ENCODE measurements at places on chromosomes 7 and 10.
A peak's percentile ranks its signal among the peaks of the same experiment; 100 is the strongest.

DNA sequence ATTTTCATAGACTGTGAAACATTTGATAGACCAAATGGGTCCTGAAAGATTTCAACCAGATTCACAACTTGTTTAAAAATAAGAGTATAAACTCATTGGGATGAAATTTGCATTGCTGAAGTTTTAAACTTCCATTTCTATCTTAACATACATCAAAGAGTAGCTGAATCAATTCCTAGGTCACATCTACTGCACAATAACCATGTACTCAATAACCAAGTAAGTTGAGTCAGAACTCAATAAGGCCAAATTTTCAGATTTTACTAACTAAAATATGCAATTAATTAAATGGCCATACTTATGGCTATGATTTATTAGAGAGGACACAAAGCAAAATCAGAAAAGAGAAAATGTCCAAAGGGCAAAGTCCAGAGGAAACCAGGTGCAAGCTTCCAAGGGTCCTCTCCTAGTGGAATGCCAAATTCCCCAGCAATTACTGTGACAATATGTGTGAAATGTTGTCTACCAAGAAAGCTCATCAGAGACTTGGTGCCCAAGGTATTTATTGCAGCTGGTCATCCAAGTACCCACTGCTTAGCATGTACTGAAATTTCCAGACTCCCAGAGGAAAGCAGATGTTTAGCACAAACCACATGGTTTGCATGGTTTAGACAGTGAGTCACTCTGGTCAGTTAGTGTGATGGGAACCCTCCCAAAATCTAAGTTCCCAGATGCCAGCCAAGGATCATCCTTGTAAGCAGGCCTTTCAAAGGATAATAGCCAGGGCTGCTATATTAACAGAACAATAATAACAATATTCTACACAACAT, 238.9 kb downstream of the IPMK start:
- DNase-seq: no peak

- DNase-seq: no peak
Measured at GRCh38 chr7:11231190-11231589, 257.5 kb downstream of the PHF14 start.

GRCh38 chr7:2955269-2955668, 88.4 kb downstream of the CARD11 start:
- no peak for DNase-seq

GRCh38 chr10:132449051-132449810, 52.2 kb downstream of the PWWP2B start:
- no peak for DNase-seq

DNA sequence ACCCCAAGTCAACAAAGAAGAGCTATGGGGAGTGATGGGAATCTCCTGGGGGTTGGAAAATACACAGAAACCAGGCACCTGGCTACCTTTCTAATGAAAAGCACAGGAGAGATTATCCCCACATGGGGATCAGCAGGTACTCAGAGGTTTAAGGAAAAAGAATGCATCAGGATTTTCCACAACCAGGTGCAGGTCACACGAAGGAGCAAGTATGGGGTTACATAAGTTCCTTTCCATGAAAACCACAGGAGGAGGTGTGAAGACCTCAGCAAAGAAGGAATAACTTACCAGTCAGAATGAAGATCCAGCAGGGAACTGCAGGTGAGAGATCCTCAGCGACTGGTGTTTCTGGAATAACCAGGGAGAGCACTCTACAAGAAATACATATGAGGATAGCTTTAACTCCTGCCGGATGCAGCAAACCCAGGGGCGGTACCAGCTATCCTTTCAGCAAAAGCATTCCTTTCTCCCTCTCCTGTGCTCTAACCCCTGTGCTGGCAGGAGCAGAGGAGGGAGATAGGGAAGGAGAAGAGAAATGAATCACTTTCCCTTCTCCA, 116.7 kb upstream of the TMEM106B start:
- no peak for DNase-seq

DNA sequence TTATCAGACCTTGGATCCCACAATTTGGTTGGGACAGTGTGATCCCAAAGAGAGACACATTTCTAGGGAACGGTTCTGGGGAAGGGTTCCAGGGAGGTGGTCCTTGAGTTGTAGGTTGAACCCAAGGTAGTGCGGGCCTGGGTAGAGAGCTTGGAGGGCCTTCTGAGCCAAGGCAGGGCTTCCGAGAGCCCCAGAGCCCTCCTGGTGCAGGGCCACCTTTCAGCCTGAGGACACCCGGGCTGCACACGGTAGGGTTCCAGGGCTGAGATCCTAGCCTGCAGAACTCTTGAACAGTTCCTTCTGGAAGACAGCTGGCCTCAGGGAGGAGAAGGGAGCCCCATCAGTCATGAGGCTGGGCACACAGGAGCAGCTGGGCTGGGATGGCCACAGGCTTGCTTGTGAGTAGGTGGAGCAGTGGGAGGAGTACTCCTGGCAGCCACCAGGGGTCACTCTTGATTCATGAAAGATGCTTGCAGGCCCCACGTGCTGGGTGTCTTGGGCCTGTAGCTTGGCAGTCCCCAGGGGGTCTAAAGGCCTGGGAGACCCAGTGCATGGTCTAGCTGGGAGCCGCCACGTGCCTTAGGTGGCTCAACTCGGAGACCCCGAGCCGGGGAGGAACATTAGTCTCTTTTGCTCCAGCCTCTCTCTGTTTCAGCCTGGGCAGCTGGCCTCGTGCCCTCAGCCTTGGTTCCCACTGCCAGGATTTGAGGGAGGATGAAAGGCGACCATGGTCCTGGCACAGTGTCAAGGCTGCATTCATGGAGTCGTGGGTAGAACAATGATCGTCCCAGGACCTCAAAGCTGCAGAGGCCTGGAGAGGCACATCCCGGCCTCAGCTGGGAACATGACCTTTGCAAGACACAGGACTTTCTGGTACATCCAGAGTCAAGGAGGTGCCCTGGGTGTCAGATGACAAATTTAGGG, 381.6 kb downstream of the TYW1 start:
- no peak for DNase-seq

DNA sequence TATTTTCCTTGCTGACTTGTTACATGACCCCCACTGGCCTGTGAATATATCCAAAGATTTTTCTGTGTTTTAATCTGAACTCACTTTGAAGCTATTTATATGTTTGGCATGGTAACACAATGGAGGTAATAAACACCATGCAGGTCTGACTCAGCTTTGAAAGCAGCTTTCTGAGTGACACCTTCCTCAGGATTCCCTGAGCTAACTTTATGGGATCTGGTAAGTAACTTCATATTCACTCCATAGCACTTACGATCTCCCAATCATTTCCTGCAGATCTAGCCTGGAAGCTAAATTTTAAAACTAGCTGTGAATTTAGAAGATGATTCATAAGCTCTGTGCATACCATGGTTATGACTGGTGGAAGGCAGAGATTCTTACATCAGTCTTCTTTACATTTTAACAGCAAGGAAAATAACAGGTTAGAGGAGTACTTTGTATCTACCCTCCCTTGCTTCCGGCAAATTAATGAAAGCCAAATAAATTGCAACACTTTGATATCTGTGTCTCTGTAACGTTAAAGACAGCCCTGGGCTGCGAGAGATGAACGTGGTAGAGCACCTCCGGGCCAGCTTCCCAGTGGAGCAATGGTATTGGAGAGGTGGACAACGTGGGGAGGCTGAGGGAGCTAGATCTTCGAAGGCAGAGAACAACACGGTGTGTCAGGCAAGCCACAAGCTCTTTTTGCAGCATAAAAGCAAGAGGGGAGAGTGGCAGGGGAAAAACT, 170.2 kb upstream of the KLF14 start:
- DNase-seq: no peak

DNA sequence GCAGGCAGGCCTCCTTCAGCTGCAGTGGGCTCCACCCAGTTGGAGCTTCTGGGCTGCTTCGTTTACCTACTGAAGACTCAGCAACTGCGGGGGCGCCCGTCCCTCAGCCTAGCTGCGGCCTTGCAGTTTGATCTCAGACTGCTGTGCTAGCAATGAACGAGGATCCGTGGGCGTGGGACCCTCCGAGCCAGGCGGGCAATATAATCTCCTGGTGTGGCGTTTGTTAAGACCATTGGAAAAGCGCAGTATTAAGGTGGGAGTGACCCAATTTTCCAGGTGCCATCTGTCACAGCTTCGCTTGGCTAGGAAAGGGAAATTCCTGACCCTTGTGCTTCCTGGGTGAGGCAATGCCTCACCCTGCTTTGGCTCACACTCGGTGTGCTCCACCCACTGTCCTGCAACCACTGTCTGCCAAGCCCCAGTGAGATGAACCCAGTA, 159.2 kb upstream of the FOXP2 start:
- DNase-seq: no peak

- DNase-seq: no peak
Measured at GRCh38 chr7:123492485-123492884, 41.9 kb downstream of the IQUB start.

DNA sequence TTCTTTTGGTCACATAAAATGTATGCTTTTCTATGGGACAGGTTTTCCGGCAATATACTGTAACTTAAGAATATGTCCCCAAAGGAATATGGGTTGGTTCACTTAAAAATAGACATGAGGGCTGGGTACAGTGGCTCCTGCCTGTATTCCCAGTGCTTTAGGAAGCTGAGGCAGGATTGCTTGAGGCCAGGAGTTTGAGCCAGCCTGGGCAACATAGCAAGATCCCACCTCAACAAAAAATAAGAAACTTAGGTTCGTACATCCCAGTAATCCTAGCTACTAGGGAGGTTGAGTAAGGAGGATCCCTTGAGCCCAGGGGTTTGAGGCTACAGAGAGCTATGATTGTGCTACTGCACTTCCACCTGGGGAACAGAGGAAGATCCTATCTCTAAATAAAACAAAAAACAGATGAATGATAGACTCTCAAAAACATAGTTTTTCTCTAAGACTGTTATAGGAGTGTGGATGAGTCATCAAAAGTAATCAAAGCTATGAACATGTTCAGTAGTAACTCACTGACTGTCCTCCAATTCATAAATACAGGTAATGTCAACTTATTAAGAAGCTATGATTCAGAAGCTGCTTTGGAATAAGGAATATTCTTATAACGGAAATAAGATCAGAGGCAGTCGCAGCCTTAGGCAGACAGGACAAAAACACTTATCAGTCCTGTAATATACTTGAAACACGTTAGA, 2.6 kb upstream of the SEC31B start:
- no peak for DNase-seq

- no peak for DNase-seq
Measured at GRCh38 chr7:114916261-114916892, 5.5 kb upstream of the MDFIC start.

DNA sequence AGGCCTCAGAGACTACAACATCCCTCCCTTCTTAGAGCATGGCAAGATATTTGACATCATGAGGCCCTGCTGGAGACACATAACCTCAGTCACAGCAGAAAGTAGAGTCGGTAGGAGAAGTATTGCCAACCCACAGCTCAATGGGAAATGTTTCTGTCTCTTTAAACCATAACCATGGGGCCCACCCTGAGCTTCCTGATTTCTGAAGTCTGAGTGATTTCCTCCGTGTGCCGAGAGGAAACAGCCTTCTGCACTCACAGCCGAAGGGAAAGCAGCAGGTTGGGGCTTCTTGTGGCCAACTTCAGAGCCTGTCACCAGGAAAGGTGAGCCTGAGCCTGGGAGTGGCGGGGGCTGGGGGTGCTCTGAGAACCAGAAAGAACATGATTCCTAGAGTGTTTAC, at the start of gene GIMAP1:
TSS of gene GIMAP1 (plus strand) at position 246 of the 400 bp plus-strand sequence. CDS start 2,435 bp downstream, outside the sequence.
- DNase-seq: no peak

DNA sequence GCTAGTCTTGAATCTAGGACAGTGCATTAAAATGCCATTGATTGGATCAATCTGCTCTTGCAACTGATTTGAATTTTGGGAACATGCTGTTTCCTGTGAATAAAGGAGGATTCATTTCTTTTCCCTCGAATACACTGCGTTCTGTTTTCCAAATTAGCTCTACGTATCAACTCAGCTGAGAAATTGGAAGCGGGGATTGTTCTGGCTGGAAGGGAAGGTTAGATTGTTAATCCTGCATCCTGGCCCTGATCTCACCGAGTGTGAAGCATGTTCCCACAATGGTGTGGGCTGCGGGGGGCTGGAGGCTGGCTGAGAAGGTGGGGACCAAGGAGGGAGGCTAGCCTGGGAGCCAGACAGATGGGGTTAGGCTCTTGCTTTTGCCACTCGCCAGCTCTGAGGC, 17.6 kb downstream of the HTRA1 start:
- DNase-seq: no peak

DNA sequence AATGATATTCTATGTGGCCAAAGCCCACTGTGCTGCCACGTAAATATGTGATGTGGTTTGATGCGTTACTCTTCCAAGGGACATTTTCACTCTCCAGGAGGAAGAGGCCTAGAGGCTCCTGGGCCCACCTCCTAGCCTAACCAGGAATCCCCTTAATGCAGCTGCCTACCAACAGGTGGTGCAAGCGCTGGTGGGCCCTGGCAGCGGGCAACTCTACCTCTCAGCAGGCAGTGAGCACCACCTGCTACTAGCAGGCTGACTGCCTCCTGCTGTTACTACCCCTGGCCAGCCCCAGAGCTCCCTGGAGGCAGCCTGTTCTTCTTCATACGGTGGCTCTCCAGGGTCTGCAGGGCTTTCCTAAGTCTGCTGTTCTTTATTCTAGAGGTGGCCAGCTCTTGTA, 62.8 kb downstream of the CDH23 start:
- no peak for DNase-seq

GRCh38 chr7:37198906-37199485, 249.7 kb downstream of the ELMO1 start:
- peak; percentile 55 for DNase-seq

DNA sequence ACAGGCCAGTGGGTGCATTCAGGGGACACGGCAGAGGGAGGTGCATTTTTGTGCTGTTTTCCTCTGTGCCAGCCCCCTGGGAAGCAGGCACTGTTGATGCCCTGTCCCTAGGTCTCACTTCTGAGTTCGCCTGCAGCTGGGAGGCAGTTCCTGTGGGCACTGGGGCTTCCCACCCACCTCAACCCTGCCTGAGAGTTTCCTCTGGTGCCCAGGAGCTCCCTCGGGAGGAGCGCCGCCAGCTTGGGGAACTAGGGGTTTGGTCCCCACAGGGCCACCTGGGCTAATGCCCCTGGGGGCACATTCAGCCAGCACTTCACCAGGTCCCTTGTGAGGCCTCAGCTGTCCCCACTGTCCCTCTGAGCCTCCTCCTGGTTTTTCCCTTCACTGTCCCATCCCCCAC, 178.2 kb upstream of the RHEB start:
- DNase-seq: no peak

DNA sequence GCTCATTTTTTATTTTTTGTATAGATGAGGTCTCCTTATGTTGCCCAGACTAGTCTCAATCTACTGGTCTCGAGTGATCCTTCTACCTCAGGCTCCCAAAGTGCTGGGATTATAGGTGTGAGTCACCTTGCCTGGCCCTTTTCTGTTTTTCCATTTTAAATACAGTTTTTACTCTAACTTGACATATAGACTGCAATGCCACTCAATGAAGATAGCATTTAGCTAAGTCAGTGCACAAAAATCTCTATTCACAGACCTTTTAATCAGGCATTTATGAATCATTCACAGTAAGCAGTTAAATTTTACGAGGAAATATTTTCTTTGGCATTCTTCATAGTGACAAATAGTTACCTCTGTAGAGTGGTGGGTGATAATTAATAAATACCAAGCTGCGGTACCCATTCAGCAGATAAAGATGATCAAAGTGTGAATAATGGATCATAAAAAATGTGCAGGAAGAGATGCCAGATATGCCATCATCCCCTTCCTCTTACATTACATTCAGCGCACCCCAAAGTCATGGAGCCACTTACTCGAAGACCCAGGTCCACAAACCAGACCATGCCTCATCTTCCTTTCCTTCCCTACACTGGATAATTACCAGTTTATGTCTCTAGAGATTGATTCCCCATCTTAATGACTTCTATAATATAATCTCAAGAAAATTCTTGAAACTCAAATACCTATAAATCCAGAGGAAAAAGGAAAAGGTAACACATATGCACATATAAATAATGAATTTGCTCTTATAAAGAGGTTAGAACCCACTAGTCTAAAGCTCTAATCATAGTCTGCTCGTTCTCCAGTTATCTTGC, 56.0 kb downstream of the UBE2H start:
- no peak for DNase-seq
